Heart left ventricle (tissue), 16 donors: ENCODE measurements at places on chromosomes 7 and 10. TPM values are rescaled to one million over a fixed set of nuclear protein-coding genes. Genes with fewer than 3 reads are reported as not detected.
A peak's percentile ranks its signal among the peaks of the same experiment; 100 is the strongest.

DNA sequence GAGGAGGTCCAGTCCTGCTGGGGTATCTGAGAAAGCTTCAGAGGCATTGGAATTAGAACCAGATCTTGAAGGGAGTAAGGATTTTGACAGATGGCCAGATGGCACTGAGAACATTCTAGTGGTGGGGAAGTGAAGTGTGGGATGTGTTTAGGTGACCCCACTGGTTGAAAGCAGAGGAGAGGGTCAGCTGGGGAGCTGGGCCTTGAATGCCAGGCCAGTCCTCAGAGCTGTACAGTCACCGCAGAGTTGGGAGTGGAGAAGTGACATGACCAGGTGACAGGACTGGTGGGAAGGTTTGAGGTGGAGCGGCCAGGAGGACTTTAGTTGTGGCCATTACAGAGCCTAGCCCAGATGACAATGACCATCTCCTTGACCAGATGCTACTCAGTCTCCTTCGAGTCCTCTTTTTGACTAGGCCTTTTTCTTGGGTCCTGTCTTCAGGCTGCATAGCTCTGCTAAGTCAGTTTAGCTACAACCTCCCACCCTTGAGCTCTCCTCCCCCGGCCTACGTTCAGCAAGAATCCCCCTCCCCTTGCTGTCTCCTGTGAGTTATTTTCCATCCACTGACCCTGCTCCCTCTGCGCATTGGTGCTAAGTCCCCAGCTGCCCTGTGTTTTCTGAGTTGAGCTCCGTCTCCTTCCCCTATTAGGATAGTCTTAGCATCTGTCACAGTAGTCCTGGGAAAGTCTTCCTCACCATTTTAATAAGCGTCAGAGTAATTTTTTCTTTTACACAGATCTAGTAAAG is 56.3 kb downstream of the CCNY start:
- no peak for DNase-seq
- H3K27me3 ChIP-seq, result no peaks in the 10 kb centered on the region
- no peak overlapping the region for H3K4me3 ChIP-seq
- H3K4me1 ChIP-seq, result peaks cover 72% of the 10 kb centered on the region
- no peaks in the 10 kb centered on the region for H3K36me3 ChIP-seq

GRCh38 chr7:48058990-48059389 is 23.6 kb downstream of the C7orf57 start:
- H3K27ac ChIP-seq, result no peak overlapping the region
- no peaks in the 10 kb centered on the region for H3K36me3 ChIP-seq
- H3K4me3 ChIP-seq, result no peak overlapping the region
- H3K4me1 ChIP-seq, result peaks cover 3% of the 10 kb centered on the region
- DNase-seq, result no peak

GRCh38 chr7:29194594-29195427 is at the start of gene CHN2:
CHN2 (plus strand) TSS chr7:29194775.
- H3K36me3 ChIP-seq, result no peaks in the 10 kb centered on the region
- peak within 1 kb of the TSS; percentile 87 for H3K4me3 ChIP-seq
- peak within 1 kb of the TSS; percentile 16 for H3K27ac ChIP-seq
- H3K27me3 ChIP-seq, result no peaks in the 10 kb centered on the region
- DNase-seq, result peak; percentile 82

Gene AKR1D1
- total RNA-seq, result not detected

- no peak overlapping the region for H3K27ac ChIP-seq
- no peak overlapping the region for H3K4me3 ChIP-seq
- DNase-seq, result no peak
- H3K4me1 ChIP-seq, result no peaks in the 10 kb centered on the region
- H3K27me3 ChIP-seq, result no peaks in the 10 kb centered on the region
Observed at GRCh38 chr10:85668522-85668921, 698.1 kb downstream of the GRID1 start.

DNA sequence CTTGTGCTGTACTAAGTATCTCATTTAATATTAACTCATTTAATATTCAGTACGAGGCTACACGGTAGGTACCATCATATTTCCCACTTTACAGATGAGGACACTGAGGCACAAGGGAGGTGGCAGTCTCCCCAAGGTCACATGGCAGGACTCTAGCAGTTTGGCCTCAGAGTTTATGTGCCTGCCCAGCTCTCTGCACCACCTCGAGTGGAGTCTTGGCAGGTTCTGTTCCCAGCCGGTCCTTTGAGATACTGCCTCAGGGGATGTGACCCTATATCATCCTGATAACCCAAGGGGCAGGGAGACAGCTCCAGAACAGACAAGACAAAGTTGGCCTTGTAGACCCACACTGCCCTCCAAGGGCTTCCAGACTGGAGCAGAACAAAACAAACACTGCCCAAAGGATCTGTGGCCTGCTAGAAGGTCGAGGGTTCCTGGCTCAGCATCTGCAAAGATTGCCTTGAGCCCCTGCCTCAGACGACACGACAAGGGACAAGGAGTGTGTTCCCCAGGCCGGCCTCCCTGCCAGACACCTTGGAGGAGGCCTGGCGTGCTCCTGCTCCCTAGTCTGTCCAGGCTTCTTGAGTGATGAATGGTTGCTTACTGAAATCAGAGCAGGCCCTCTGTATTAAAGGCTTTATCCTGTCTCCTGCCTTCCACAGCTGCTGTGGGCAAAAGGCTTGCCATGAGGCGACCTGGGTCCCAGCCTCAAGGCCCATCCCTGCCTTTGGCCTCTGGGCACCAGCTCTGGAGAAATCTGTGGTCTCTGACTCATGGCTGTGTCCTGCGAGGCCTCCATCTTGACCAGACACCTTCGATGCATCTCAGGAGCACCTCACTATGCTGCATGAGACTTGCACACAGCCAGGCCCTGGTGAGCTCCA is 3.9 kb upstream of the PWWP2B start:
- H3K4me1 ChIP-seq, result peaks cover 16% of the 10 kb centered on the region
- no peak overlapping the region for H3K4me3 ChIP-seq
- no peak for DNase-seq
- peak overlapping the region; percentile 24 for H3K27ac ChIP-seq
- H3K27me3 ChIP-seq, result peaks cover 3% of the 10 kb centered on the region

Gene LRRTM3
- total RNA-seq, result not detected

- no peak overlapping the region for H3K4me3 ChIP-seq
- H3K4me1 ChIP-seq, result no peaks in the 10 kb centered on the region
- no peak for DNase-seq
- no peaks in the 10 kb centered on the region for H3K27me3 ChIP-seq
- H3K27ac ChIP-seq, result no peak overlapping the region
Observed at GRCh38 chr10:76974017-76974691, 663.5 kb downstream of the KCNMA1 start.

DNA sequence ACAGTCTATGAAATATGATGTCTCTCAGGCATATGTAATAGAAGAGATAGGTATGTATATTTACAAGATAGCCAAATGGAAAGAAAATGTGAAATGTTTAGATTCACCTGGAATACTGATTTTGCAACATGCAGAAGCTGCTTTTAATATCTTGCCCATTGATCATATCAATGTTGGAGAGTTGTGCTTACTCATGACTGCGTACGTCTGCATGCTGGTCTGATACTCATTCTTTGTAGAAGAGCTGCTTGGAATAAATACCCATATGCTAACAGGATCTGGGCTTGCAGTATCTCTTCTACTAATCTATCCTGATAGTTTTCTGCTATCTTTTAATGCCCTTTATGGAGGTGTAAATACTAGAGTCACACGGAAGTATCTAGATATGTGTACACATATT is 120.6 kb upstream of the FOXP2 start:
- no peak overlapping the region for H3K4me3 ChIP-seq
- no peaks in the 10 kb centered on the region for H3K27me3 ChIP-seq
- H3K36me3 ChIP-seq, result no peaks in the 10 kb centered on the region
- no peak overlapping the region for H3K27ac ChIP-seq
- H3K4me1 ChIP-seq, result no peaks in the 10 kb centered on the region

GRCh38 chr10:84101042-84101441 is 38.3 kb upstream of the GHITM start:
- H3K36me3 ChIP-seq, result no peaks in the 10 kb centered on the region
- DNase-seq, result no peak
- peaks cover 8% of the 10 kb centered on the region for H3K4me1 ChIP-seq
- H3K4me3 ChIP-seq, result no peak overlapping the region

GRCh38 chr10:4717670-4718069 is 108.3 kb upstream of the AKR1E2 start:
- H3K27me3 ChIP-seq, result no peaks in the 10 kb centered on the region
- H3K4me3 ChIP-seq, result no peak overlapping the region
- no peaks in the 10 kb centered on the region for H3K36me3 ChIP-seq
- no peaks in the 10 kb centered on the region for H3K4me1 ChIP-seq
- no peak for DNase-seq

GRCh38 chr7:40165216-40165615 is 30.4 kb downstream of the SUGCT start:
- no peak overlapping the region for H3K27ac ChIP-seq
- H3K4me1 ChIP-seq, result no peaks in the 10 kb centered on the region
- DNase-seq, result no peak
- no peak overlapping the region for H3K4me3 ChIP-seq
- H3K36me3 ChIP-seq, result no peaks in the 10 kb centered on the region
- H3K27me3 ChIP-seq, result no peaks in the 10 kb centered on the region

GRCh38 chr7:151920488-151920887 is 35.8 kb upstream of the GALNTL5 start:
- no peaks in the 10 kb centered on the region for H3K27me3 ChIP-seq
- DNase-seq, result no peak
- H3K27ac ChIP-seq, result no peak overlapping the region
- H3K36me3 ChIP-seq, result no peaks in the 10 kb centered on the region
- no peak overlapping the region for H3K4me3 ChIP-seq
- peaks cover 1% of the 10 kb centered on the region for H3K4me1 ChIP-seq

Gene OPN1SW
- total RNA-seq, result not detected
